T-cell (primary cell): ENCODE measurements at places on chromosomes 7 and 10. TPM values are rescaled to one million over a fixed set of nuclear protein-coding genes. Genes with fewer than 3 reads are reported as not detected.
A peak's percentile ranks its signal among the peaks of the same experiment; 100 is the strongest.

GRCh38 chr10:113473851-113474250 lies 79.0 kb upstream of the HABP2 start:
- no peak for DNase-seq
- H3K27me3 ChIP-seq: no peaks in the 10 kb centered on the region
- H3K36me3 ChIP-seq: no peaks in the 10 kb centered on the region
- no peak overlapping the region for H3K4me3 ChIP-seq
- H3K4me1 ChIP-seq: no peaks in the 10 kb centered on the region

DNA sequence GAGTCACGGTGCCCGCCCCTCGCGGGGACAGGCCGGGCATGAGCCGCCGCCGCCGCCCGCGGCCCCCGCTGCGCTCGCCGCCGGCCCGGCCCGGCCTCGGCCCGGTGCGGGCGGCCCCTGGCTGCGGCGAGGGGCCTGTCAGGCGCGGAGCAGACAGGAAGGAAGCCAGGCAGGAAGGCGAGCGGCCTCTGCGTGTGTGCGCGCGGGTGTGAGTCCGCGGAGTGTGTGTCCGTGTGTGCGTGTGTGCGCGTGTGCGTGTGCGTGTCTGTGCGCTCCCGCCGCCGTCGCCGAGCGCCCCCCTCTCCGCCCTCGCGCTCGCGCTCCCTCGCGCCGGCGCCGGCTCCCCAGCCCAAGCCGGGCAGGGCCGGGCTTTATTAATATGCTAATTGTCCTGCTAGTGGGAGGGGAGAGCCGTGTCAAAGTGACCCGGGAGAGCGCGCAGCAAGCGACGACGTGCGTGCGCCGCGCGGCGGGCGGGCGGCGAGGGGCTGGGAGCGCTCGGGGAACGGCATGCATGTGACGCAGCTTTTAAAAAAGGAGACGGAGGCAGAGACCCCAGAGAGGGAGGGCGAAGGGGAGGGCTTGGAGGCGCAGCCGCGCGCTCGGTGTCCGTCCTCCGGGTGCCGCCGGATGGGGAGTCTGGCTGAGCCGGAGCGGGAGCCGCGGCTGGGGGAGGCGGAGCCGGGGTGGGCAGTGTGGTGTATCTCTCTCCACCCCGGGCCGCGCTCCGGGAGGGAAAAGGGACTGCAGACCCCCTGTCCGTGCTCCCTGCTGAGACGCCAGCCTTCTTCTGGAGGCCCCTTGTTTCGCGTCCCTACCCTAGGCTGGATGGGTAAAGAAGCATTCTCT lies at the start of gene LDB1:
TSS of gene LDB1 (minus strand) at position 227 of the 849 bp plus-strand sequence. CDS start 258 bp downstream, outside the sequence.
- peak within 1 kb of the TSS; percentile 95 for H3K27ac ChIP-seq
- DNase-seq: peak; percentile 73
- no peaks in the 10 kb centered on the region for H3K27me3 ChIP-seq
- H3K4me3 ChIP-seq: peak within 1 kb of the TSS; percentile 73
- no peaks in the 10 kb centered on the region for H3K36me3 ChIP-seq
- peaks cover 28% of the 10 kb centered on the region for H3K4me1 ChIP-seq

- no peaks in the 10 kb centered on the region for H3K36me3 ChIP-seq
- H3K4me3 ChIP-seq: no peak overlapping the region
- H3K27ac ChIP-seq: no peak overlapping the region
- no peaks in the 10 kb centered on the region for H3K27me3 ChIP-seq
Measured at GRCh38 chr7:124124201-124124600, 91.3 kb upstream of the TMEM229A start.

DNA sequence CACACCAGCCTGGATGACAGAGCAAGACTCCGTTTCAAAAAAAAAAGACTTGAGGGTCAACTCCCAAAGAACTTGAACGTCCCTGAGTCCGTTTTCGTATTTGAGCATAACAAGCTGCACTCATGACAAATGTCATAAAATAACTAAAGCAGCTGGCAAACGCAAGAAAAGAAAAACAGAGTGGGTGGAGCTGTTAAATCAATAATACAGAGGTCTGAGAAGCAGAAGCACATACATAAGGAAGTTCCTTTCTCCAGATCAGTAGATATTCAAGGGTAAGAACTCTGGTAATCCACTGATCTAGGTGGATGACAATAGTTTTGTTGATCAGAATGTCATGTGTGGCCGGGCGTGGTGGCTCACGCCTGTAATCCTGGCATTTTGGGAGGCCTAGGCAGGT lies 150.1 kb downstream of the FAM107B start:
- DNase-seq: no peak
- no peaks in the 10 kb centered on the region for H3K36me3 ChIP-seq
- no peaks in the 10 kb centered on the region for H3K4me1 ChIP-seq
- no peaks in the 10 kb centered on the region for H3K27me3 ChIP-seq
- H3K27ac ChIP-seq: no peak overlapping the region

- DNase-seq: no peak
- H3K4me1 ChIP-seq: no peaks in the 10 kb centered on the region
Measured at GRCh38 chr10:527416-527815, 162.1 kb downstream of the DIP2C start.

DNA sequence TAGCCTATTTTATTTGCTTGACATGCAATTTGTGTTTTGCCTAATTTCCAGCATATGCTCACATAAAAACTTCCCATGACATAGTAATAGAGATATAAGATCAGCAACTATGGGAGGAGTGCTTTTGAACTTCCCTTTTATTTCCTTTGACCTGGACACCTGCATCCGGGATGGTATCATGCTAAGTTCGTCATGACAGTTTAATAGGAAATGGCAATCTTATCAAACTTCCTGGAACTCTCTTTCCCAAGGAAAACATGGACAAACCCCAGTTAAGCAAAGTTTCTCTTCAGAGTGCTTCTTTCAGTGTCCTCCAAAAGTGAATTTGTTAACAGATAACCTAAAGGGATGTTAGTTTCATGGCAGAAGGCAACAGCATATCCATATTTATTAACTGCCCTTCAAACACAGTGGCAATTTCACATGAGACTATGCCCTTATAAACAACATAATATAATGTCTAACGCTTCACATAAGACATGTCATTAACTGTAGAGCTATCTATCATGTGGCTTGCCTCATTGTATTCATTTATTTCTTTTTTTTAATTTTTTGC lies 474.7 kb upstream of the SEMA3A start:
- H3K27ac ChIP-seq: no peak overlapping the region
- DNase-seq: no peak
- H3K27me3 ChIP-seq: no peaks in the 10 kb centered on the region
- no peaks in the 10 kb centered on the region for H3K4me1 ChIP-seq

DNA sequence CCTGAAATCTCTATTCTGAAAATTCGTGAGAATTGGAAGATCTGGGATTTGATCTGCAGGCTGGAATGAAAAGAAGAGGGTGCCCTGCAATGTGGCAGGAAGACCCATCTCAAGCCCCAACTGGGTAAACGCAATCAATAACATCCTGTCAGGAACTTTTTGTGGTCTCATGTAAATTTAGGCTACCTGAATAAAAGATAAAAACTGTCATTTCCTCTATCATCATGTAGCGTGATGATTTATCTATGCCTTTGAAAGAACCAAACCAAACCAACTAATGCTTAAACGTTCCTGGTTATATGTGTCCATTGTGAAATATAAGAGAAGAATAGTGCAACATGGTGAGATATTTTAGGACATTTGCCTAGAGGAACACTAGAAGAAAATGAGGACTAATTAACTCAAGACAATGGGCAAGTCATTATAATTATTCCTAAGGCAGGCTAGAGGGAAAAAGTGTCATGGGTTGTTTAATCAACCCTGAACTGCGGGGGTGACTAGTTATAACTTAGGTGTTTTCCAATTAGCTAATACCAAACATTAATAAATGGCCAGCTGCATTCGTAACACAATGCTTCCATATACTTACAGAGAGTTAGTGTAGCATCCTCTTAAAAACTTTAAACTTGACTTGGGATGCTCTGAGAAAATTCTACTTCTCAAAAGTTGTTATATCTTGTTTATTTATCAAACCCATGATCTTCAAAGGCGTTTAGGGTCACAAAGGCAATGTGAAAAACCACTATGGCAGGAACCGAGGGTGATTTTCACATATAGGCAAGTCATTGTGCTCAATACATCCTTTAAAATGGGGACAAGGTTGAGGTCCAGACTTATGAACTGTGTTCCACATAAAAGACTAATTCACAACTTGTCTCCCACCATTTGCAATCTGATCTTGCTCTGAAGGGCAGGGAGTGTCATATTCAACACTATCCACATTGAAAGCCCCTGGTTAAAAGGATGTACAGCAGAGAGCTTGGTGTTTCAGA lies 48.6 kb upstream of the ADO start:
- no peak for DNase-seq
- peak overlapping the region; percentile 7 for H3K27ac ChIP-seq
- no peaks in the 10 kb centered on the region for H3K36me3 ChIP-seq

- no peak overlapping the region for H3K4me3 ChIP-seq
- H3K27me3 ChIP-seq: no peaks in the 10 kb centered on the region
- no peaks in the 10 kb centered on the region for H3K36me3 ChIP-seq
- DNase-seq: no peak
- H3K27ac ChIP-seq: no peak overlapping the region
Measured at GRCh38 chr10:129449893-129450292, 17.1 kb upstream of the MGMT start.

DNA sequence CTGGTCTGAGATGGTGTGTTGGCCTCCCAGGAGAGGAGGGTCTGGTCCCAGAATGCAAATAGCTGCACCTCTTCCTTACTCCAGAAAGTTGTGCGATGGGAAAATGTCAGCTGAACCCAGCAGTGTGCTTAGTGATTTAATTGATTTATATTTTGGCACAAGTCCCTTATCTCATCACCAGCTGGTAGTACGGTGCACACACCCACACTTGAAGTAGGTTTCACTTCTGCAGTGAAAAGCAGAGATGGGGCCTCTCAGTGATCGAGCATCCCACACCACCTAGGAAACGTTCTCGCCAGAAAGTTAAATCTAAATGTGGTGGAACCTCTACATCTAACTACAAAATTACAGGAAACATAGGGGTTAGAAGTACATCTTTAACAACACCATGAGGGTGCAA lies 80.4 kb downstream of the UBE3C start:
- no peaks in the 10 kb centered on the region for H3K4me1 ChIP-seq
- H3K27me3 ChIP-seq: no peaks in the 10 kb centered on the region
- H3K36me3 ChIP-seq: peaks cover 43% of the 10 kb centered on the region
- DNase-seq: no peak
- H3K27ac ChIP-seq: no peak overlapping the region

DNA sequence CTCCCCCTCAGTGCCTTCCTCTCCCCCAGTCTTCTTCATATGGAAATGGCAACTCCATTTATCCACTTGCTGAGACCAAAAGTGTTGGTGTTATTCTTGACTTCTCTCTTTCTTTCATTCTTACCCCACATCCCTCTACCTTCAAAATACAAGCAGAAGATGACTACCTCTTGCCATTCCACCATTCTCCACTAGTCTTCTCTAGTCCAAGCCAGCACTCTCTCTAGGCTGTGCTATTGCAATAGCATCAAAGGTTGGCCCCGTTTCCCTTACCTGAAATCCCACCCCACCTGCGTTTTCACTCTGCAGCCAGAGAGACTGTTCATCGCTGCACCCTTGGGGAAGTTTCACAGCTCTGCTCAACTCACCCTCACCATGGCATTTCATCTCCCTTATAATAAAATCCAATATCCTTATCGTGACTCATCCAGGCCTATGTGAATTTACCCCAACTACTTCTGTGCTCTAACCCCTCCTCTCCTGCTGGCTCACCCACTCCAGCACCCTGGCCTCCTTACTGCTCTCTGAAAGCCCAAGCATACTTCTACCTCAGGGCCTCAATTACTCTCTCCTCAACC lies 109.1 kb downstream of the LSM5 start:
- H3K36me3 ChIP-seq: no peaks in the 10 kb centered on the region
- no peak overlapping the region for H3K4me3 ChIP-seq
- no peaks in the 10 kb centered on the region for H3K4me1 ChIP-seq
- H3K27me3 ChIP-seq: no peaks in the 10 kb centered on the region

DNA sequence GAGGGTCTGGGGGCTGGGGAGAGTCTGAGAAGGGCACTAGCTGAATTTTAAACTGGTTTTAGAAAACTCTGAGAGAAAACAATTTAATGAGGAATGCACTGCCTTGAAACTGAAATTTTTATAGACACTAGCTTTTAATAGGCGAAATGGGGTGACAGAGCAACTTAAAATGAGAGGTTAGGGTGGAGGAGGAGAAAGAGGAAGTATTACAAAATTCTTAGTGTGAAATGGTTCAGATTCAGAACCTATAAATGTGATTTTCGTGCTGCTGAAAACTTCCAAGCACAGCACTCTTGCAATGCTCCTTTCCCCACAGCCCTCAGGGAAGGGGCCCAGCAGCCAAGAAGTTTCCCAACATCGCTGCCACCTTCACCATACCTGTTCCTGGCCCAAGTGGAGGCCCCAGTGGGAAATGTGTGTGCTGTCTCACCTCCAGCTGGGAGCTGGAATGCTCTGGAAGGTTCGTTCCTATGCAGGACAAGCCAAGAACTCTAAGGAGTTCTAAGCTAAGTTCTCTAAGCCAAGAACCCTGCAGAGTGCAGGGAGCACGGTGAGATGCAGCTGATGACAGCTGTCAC lies 60.0 kb downstream of the ATXN7L1 start:
- no peak overlapping the region for H3K27ac ChIP-seq
- no peak overlapping the region for H3K4me3 ChIP-seq
- no peaks in the 10 kb centered on the region for H3K27me3 ChIP-seq

DNA sequence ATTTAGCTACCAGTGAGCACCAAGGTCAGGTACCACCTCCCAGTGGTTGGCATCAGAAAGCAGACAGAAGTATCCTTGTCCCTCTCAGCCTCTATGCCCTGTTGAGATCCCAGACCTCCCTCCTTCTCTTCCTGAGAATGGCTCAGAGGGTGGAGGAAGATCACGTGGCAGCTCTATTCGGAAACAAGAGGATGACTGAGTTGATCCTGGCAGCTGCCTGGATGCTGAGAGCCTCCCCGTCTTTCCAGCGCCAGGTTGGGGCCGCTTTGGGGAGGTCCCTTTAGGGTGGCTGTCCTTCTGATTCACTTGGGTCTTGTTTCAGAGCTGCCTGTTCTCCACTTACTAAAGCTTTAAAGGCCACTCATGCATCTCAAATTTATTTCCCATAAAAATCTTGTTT lies 36.9 kb upstream of the NPFFR1 start:
- H3K4me3 ChIP-seq: no peak overlapping the region
- H3K27ac ChIP-seq: no peak overlapping the region
- peaks cover 37% of the 10 kb centered on the region for H3K4me1 ChIP-seq
- no peaks in the 10 kb centered on the region for H3K27me3 ChIP-seq
- H3K36me3 ChIP-seq: no peaks in the 10 kb centered on the region
- no peak for DNase-seq

GRCh38 chr7:51275532-51275931 lies 41.1 kb downstream of the COBL start:
- H3K4me1 ChIP-seq: no peaks in the 10 kb centered on the region
- H3K27me3 ChIP-seq: no peaks in the 10 kb centered on the region
- no peak for DNase-seq
- no peak overlapping the region for H3K4me3 ChIP-seq
- no peak overlapping the region for H3K27ac ChIP-seq
- H3K36me3 ChIP-seq: no peaks in the 10 kb centered on the region

BRI3 gene
- total RNA-seq: 63.2 TPM

PTF1A gene
- total RNA-seq: not detected

NCF1 gene
- total RNA-seq: 8.7 TPM

HABP2 gene
- total RNA-seq: 0.20 TPM
